ENCODE measurements at places on chromosomes 6 and 20.
A peak's percentile ranks its signal among the peaks of the same experiment; 100 is the strongest.

DNA sequence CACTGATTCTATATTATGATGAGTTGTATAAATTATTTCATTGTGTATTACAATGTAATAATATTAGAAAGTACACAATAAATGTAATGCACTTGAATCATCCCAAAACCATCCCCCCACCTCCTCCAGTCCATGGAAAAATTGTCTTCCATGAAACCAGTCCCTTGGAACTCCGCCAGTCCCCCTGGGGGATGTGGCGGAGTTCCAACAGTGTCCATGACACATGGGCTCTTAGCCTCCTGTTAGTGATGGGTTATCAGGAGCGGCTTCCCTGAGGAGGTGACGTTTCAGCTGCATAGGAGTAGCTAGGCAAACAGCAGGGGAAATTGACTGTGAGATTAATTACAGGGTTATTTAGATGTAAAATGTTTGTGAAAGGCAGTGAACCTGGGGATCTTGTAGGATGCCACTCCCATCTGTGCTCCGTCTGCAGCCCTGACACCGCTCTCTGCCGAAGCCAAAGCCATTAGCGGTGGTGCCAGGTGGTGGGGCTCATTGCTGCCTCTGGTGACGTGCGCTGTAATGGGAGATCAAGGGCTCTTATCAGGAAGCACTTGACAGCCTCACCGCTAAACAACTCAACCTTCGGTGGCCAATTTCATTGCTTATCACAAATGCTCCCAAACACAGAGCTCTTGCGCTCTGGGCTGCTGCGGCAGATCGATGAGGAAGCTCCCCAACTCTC lies 81.6 kb upstream of the MC3R start:
- no peak for DNase-seq

DNA sequence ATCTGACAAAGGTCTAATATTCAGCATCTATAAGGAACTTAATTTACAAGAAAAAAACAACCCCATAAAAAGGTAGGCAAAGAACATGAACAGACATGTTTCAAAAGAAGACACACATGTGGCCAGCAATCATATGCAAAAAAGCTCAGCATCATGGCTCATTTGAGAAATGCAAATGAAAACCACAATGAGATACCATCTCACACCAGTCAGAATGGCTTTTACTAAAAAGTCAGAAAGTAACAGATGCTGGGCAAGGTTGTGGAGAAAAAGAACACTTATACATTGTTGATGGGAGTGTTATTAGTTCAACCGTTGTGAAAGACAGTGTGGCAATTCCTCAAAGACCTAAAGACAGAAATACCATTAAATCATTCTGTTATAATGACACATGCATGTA lies 289.9 kb upstream of the MMS22L start:
- DNase-seq: no peak

- DNase-seq: peak; percentile 49
Observed at GRCh38 chr6:37137201-37138090, 32.5 kb upstream of the PIM1 start.

DNA sequence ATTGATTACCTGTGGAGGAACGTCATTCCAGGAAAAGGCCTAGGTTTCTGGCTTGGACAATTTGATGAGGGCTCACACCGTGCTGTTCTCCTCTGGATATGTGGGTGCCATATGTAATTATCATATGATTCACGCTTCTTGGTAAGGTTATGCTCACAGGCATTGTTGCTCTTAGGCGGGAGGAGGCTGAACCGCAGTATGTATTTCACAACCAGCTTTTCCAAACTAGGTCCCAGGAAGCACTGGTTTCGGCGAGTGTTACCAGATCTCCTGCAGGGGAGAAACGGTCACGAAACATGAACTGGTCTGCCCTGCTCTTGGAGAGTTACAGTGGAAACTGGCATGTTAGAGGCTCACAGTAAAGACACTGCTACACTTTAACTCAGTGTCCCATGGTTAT lies 793 bp upstream of the FAM50B start:
- no peak for DNase-seq

DNA sequence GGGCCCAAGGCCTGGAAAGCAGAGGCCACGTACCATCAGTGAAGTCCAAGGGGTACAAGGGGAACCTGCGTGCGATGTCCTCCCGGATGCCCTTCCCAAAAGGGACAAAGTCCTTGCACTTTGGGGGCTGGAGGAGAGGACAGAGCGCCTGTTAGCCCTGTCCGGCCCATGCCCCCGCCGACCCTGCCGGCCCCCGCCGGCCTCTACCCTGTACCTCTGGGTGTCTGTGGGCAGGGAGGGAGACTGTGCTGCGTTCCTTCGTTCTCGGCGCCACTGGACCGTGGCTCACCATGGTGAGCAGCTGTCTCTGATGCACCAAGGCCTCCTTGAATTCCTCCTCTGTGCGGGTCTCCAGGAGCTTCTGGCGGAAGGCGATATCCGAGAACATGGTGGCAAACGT lies 7.9 kb downstream of the SLC4A11 start:
- DNase-seq: no peak

- no peak for DNase-seq
Observed at GRCh38 chr6:87220997-87221396, 65.6 kb downstream of the ZNF292 start.

DNA sequence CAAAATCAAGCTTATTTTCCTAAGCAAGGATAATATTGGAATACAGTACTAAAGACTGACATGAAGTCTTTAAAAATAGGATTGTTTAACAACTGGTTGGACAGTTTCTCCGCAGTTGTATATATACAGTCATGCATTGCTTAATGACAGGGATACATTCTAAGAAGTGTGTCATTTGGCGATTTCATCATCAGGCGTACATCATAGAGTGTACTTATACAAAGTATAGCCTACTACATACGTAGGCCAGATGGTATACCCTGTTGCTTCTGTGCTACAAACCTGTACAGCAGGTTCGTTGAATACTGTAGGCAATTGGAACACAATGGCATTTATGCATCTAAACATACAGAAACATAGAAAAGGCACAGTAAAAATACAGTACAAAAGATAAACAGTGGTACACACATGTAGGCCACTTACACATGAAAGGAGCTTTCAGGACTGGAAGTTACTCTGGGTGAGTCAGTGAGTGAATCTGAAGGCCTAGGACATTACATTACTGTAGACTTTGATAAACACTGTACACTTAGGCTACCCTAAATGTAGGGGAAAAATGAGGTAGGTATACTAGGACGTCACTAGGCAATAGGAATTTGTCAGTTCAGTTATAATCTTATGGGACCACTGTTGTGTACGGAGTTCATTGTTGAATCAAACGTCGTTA lies 20.1 kb downstream of the HECA start:
- no peak for DNase-seq

DNA sequence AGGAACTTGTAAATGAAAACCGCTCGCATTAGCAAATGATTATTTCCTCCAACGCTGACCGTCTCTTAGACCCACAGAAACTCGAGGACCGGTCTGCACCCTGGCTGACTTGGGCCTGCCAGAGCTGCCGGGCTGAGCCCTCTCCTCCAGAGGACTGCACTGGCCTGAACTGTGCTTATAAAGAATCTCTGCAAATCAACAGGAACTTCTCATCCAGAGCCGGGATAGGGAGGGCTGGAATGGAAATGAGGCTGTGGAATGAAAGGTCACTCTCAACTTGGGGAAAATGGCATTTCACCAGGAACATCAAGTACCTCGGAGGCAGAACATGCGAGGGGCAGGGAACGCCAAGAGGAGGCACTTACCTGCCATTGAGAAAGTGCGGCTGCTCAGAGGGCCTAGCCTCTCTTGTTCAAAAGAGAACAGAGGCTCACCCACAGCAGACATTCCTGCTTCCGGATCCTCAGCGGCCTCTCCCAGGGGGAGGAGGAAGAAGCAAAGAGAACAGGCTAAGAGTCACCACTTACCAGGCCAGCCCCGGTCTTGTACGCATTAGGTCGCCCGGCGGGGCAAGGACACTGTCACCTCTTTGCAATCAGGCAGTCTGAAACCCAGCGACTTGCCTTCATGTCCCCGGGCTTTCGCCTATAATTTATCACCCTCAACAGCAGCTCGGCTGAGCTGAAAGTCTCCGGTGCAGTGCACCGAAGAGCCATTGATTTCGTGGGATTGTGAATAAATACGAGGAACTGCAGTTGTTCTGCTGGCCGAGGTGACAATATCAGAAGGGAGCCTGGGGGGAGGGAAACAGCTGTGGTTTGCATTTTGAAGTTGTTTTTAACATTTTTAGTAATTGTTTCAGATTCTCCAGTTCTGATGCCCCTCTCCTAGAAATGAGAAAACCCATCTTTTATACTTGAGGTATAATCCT lies 37.6 kb downstream of the ZMYND8 start:
- DNase-seq: peak; percentile 8

DNA sequence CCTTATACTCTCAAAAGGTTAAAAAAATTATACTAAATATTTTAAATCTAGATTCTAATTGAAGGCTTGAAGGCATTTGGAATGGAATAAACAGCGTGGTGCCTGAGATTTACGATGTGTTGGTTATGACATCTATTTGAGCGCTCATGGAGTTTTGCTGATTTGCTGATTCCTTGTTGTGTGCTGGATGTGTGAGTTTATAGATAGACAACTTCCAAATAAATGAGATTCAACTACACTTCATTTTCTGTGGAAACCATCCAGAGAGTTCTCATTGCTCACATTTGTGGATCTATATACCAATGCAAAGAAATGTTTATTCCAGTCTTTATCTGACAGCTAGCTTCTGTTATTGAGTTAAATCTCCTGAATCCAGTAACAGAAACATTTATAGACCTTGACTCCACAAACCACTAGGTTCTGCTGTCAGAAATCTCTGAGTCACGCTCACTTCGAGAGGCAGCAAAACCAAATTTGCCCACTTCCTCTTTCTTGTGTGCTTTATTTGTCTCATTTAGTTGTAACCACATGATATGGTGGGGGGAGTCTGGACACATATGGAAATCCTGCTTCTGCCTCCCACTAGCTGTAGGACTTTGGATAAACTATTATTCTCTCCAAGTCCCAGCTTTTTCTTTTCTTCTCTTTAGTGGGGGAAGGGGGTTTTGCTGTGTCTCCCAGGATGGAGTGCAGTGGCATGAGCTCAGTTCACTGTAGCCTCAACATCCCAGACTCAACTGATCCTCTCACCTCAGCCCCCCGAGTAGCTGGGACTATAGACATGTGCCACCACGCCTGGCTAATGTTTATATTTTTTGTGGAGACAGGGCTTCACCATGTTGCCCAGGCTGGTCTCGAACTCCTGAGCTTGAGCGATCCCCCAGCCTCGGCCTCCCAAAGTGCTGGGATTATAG lies 54.5 kb downstream of the IPCEF1 start:
- DNase-seq: peak; percentile 13

GRCh38 chr6:219019-219570 lies 73.2 kb upstream of the DUSP22 start:
- DNase-seq: no peak

DNA sequence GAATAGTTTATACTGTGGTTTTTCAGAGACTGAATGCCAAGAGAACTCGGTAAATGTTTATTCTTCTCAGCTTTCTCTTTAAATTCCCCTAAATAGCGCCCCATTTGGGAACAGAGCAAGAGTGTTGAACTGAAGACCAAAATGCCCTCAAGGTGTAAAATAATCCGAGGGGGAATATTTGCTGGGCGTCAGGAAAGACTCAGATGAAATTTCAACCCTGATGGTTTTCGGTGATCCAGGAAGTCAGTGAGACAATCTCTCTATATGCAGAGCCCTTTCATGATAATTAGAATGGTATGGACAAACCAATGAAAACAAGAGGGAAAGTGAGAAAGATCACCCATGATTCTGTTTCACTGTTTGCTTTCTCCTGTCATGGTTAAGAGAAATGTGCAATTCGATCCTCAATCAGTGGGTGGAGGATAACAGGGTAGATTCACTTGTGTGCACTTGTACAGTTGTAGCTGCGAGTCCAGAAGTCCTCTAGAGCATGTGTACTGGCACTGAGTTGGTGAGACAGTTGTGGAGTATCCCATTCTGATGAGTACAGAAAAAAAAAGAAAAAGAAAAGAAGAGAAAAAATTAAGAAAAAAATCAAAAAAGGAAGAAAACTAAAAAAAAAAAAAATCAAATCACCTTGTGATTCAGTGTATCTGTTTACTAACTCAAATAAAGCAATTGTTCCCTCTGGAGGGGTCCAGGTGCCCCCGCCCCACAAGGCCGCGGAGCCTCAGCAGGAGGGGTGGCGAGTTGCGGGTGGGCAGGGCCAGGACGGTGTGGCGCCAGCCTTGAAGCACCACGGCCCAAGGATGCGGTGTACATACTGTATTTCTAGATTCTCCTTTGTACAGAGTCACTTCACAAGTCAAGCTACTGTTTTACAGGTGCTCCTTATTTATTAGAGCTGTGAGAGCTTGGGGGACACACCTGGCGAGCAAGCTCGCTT lies 164.9 kb downstream of the SCML4 start:
- no peak for DNase-seq

DNA sequence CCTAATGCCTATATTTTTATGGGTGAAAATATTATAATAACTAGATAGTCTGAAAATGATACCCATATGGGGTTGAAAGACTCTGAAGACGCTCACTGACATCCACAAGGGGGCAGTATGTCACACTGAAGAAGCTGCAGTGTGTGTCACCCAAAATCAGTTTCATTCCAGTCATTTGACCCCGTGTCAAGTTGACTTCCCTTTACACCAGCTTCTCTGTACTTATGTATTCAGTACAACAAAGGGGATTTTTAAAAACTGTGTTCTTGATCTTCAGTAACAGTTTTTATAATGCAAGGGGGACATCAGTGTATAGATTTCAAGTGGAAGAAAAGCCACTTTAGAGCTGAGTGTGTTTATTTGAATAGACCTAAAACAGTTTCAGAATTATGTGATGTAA lies 19.3 kb downstream of the FAXC start:
- peak; percentile 61 for DNase-seq

DNA sequence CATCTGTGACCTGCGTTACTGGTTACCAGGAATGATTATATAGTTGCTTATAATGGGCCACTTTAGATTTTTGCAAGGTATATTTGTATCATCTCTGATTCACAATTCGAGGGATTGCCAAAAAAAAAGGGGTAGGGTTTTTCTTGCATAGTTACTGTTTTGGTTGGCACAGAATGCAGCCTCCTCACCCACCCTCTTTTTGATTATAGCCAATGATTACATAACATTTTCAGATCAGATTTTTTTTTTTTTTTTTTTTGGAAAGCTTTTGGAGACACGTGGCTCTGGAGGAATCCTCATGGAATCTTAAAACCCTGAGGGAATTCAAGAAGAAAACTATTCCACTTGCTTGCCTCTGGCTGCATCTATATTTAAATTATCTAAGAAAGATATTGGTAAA lies 53.7 kb downstream of the UST start:
- no peak for DNase-seq

DNA sequence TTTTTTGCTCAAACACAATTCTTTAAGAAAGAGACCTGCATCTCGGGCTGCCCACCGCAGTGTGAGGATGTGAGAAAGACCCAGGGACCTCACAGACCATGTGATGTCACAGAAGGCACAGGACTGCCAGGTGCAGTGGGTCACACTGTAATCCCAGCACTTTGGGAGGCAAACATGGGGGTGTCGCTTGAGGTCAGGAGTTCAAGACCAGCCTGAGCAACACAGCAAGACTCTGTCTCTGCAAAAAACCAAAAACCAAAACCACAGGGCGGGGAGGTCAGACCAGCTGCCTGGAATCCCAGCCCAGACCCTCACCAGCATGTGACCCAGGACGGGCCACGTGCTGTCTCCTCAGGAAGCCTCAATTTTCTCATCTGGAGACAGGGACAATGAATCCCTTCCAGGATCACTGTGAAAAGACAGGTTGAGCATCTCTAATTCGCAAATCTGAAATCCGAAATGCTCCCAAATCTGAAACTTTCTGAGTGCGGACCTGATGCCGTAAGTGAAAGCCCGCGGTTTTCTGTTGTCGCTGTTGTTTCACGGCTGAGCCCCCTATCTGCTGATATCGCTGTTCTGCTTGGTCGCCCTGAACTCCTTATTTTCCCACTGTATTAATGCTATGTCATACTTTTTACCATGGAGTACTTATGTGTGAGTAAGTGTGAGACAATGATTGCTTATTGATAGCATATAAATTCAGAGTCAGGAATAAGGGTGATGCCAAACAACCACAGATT lies 159.5 kb upstream of the PTPN1 start:
- DNase-seq: no peak
